ENCODE measurements at places on chromosomes 6 and 20.

- no peak for DNase-seq
- no peak overlapping the region for H3K4me3 ChIP-seq
These were observed 72.9 kb downstream of the TSBP1 start for GRCh38 chr6:32298632-32299336.

- no peaks in the 10 kb centered on the region for H3K36me3 ChIP-seq
- no peak overlapping the region for H3K4me3 ChIP-seq
These were observed 2.2 kb upstream of the TAP2 start for GRCh38 chr6:32840604-32841246.

GRCh38 chr20:10511170-10511508 is 76.0 kb downstream of the SLX4IP start:
- H3K4me3 ChIP-seq, result 0 out of 2 replicates have a peak overlapping the region, but pooled peaks have one; percentile 3
- peaks cover 70% of the 10 kb centered on the region for H3K4me1 ChIP-seq
- peak overlapping the region; percentile 86 for H3K27ac ChIP-seq
- no peak for DNase-seq
- H3K36me3 ChIP-seq, result no peaks in the 10 kb centered on the region

GRCh38 chr20:35404614-35405259 is 7.0 kb downstream of the UQCC1 start:
- H3K4me1 ChIP-seq, result no peaks in the 10 kb centered on the region
- no peak overlapping the region for H3K4me3 ChIP-seq
- no peaks in the 10 kb centered on the region for H3K27me3 ChIP-seq
- H3K36me3 ChIP-seq, result peaks cover 21% of the 10 kb centered on the region
- DNase-seq, result no peak

DNA sequence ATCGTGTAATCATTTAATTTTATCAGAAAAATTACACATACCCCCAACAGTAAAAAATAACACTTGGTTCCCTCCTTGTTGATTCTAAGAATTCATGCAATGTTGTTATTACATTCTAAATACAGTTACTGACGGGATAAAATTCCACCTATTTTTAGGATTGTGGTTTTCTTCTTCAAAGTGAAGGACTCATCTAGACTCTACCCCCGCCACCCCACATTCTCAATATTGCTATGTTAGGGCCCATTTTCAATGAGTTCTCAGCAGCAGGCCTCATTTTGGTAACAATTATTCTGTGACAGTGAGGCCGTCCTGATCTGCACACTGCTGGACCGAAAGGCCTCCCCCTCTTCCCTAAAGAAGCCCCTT is 43.5 kb downstream of the PREX1 start:
- no peaks in the 10 kb centered on the region for H3K4me1 ChIP-seq
- no peaks in the 10 kb centered on the region for H3K27me3 ChIP-seq
- H3K4me3 ChIP-seq, result no peak overlapping the region
- H3K36me3 ChIP-seq, result no peaks in the 10 kb centered on the region
- H3K27ac ChIP-seq, result no peak overlapping the region

DNA sequence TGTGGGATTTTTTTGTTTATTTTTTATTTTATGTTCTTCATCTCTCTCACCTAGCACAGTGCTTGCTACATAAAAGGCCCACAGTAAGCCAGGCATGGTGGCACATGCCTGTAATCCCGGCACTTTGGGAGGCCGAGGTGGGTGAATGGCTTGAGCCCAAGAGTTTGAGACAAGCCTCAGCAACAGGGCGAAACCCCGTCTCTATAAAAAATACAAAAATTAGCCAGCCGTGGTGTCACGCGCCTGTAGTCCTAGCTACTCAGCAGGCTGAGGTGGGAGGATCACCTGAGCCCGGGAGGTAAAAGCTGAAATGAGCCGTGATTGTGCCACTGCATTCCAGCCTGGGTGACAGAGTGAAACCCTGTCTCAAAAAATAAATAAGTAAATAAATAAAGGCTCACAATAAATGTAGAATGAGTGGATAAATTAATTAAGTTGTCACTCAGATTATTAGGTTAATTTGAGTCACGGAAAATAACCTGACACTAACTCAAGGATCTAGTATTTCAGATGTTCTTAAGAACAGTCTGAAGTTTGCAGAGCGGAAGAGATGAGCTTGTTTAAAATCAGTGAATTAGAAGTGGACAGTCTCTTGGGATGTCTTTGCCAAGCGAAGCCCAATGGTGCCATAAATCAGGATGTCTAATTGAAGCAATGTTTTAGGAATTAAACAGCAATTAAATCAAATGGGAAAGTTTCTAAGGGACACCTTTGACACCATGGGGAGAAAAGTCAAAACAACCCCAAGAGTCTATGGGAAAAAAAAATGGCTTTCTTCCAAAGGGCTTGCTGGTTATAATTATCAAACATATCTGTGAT is 214.4 kb downstream of the ZNF217 start:
- DNase-seq, result no peak
- H3K4me1 ChIP-seq, result no peaks in the 10 kb centered on the region
- H3K27me3 ChIP-seq, result no peaks in the 10 kb centered on the region
- no peak overlapping the region for H3K27ac ChIP-seq

DNA sequence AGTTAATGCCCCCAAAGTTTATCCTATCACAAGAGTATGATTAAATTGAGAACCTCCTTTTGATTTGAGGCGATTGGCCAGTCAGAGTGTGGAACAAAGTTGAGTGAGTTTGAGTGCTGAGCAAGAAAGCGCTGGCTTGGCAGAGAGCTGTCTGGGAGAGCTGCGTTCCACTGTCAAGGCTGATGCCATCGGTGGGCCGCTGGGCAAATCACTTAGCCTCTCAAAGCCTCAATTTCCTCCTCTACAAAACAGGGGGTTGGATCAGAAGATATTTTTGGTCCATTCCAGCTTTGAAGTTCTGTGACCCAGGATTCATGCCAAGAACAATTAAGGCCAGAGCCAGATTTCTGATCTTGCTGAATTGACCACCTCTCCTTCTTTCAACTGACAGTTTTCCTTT is 60.2 kb downstream of the TMEM242 start:
- H3K4me1 ChIP-seq, result no peaks in the 10 kb centered on the region
- no peak overlapping the region for H3K4me3 ChIP-seq
- no peaks in the 10 kb centered on the region for H3K36me3 ChIP-seq
- no peak overlapping the region for H3K27ac ChIP-seq
- no peak for DNase-seq
- peaks cover 9% of the 10 kb centered on the region for H3K27me3 ChIP-seq

- H3K36me3 ChIP-seq, result no peaks in the 10 kb centered on the region
- DNase-seq, result no peak
- no peak overlapping the region for H3K4me3 ChIP-seq
- H3K27ac ChIP-seq, result no peak overlapping the region
- no peaks in the 10 kb centered on the region for H3K4me1 ChIP-seq
These were observed 65.1 kb upstream of the ADGRG6 start for GRCh38 chr6:142236691-142237090.

- H3K27ac ChIP-seq, result no peak overlapping the region
- H3K4me3 ChIP-seq, result no peak overlapping the region
- peaks cover 4% of the 10 kb centered on the region for H3K36me3 ChIP-seq
- H3K27me3 ChIP-seq, result no peaks in the 10 kb centered on the region
- peaks cover 12% of the 10 kb centered on the region for H3K4me1 ChIP-seq
These were observed 5.4 kb downstream of the RBL1 start for GRCh38 chr20:37090407-37090806.

DNA sequence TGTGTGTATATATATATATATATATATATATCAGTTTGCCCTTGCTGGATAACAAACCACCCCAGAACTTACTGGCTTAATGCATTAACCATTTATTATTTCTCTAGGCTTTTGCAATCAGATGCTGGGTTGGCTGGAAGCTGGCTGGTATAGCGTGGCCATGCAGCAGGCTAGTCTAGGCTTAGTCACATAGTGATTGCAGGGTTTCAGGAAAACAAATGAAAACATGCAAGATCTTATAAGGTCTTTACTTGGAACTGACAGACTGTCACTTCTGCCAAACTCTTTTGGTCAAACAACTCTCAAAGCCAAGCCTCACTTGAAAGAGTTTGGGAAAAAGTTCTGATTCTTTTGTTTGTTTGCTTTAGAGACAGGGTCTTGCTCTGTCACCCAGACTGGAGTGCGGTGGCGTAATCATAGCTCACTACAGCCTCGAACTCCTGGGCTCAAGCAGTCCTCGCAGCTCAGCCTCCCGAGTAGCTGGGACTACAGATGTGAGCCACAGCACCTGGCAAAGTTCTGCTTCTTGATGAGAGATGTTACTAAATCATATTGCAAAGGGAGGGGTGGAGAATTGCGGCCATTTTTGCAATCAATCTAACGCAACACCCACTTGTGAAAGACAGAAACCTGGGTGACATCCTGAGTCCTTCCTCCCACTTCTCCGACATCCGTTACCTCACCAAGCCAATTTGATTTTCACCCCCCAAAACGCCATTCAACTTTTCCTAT is 74.6 kb upstream of the RNF24 start:
- no peaks in the 10 kb centered on the region for H3K36me3 ChIP-seq
- H3K27me3 ChIP-seq, result no peaks in the 10 kb centered on the region
- no peak for DNase-seq
- peaks cover 16% of the 10 kb centered on the region for H3K4me1 ChIP-seq
- H3K4me3 ChIP-seq, result no peak overlapping the region

DNA sequence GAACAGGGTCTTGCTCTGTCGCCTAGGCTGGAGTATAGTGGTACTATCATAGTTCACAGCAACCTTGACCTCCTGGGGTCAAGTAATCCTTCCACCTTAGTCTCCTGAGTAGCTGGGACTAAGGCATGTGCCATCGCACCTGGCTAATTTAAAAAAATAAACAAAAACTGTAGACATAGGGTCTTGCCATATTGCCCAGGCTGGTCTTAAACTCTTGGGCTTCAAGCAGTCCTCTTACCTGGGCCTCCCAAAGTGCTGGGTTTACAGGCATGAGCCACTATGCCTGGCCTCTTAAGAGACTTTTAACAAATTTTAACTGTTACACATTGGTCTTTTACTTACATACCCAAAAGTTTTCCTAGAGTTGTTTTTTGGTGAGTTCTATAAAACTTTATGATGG is 12.4 kb downstream of the CD2AP start:
- no peak overlapping the region for H3K27ac ChIP-seq
- H3K4me3 ChIP-seq, result no peak overlapping the region
- DNase-seq, result no peak
- no peaks in the 10 kb centered on the region for H3K27me3 ChIP-seq
- H3K4me1 ChIP-seq, result peaks cover 3% of the 10 kb centered on the region

GRCh38 chr20:38305541-38305940 is 1.6 kb downstream of the BPI start:
- H3K4me1 ChIP-seq, result peaks cover under 1% of the 10 kb centered on the region
- 0 out of 2 replicates have a peak, but pooled peaks cover under 1% of the 10 kb centered on the region for H3K27me3 ChIP-seq
- H3K4me3 ChIP-seq, result no peak overlapping the region
- H3K36me3 ChIP-seq, result no peaks in the 10 kb centered on the region

- H3K4me3 ChIP-seq, result no peak overlapping the region
- no peaks in the 10 kb centered on the region for H3K27me3 ChIP-seq
- no peak overlapping the region for H3K27ac ChIP-seq
These were observed 8.9 kb downstream of the RING1 start for GRCh38 chr6:33217246-33217645.

- H3K27ac ChIP-seq, result no peak overlapping the region
- no peak overlapping the region for H3K4me3 ChIP-seq
- no peaks in the 10 kb centered on the region for H3K4me1 ChIP-seq
- no peaks in the 10 kb centered on the region for H3K36me3 ChIP-seq
- no peaks in the 10 kb centered on the region for H3K27me3 ChIP-seq
These were observed 266.4 kb upstream of the BMP2 start for GRCh38 chr20:6501061-6501460.

DNA sequence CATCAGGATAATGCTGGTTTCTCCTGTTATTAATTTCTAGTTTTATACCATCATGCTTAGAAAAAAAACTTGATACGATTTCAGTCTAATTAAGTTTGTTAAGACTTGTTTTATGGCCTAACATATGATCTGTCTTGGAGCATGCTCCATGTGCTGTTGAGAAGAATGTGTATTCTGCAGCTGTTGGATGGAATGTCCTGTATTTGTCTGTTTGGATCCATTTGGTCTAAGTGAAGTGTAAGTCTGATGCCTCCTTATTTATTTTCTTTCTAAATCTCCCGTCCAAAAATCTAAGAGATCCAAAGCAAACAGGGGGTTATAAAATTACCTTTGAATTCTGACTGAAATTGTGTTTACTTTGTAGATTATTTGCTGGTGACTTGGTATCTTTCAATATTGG is 30.0 kb upstream of the PRND start:
- DNase-seq, result no peak
- H3K4me3 ChIP-seq, result no peak overlapping the region
- peaks cover 12% of the 10 kb centered on the region for H3K4me1 ChIP-seq
- peaks cover 8% of the 10 kb centered on the region for H3K36me3 ChIP-seq
- no peaks in the 10 kb centered on the region for H3K27me3 ChIP-seq

GRCh38 chr6:150929416-150929815 is 63.9 kb downstream of the MTHFD1L start:
- H3K4me3 ChIP-seq, result no peak overlapping the region
- H3K4me1 ChIP-seq, result peaks cover 7% of the 10 kb centered on the region
- no peaks in the 10 kb centered on the region for H3K27me3 ChIP-seq

DNA sequence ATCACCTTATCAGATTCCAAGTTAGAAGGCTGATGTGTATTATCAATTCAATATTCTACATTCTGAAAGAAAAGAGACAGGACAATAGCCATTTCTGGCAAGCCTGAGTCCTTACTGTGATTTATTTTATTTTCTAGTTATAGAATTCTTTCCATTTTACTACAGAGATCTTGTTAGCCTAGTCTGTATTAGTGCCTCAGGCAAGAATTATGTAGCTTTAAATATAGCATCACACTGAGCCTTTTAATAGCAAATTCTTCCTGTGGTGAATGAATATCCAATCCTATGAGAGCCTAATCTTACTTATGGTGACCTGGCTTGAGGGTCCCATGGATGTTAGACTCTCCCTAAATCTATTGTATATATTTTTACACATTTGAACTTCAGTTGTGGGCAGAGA is 732.8 kb upstream of the CITED2 start:
- DNase-seq, result no peak
- H3K27ac ChIP-seq, result no peak overlapping the region
- no peak overlapping the region for H3K4me3 ChIP-seq
- H3K4me1 ChIP-seq, result peaks cover 7% of the 10 kb centered on the region
- H3K27me3 ChIP-seq, result no peaks in the 10 kb centered on the region

GRCh38 chr6:166946125-166946524 is 10.2 kb downstream of the RNASET2 start:
- DNase-seq, result no peak
- no peak overlapping the region for H3K4me3 ChIP-seq
- no peak overlapping the region for H3K27ac ChIP-seq
- H3K36me3 ChIP-seq, result peaks cover 9% of the 10 kb centered on the region

- no peak for DNase-seq
- no peak overlapping the region for H3K27ac ChIP-seq
- H3K4me3 ChIP-seq, result no peak overlapping the region
- no peaks in the 10 kb centered on the region for H3K27me3 ChIP-seq
These were observed 16.0 kb downstream of the MDFI start for GRCh38 chr6:41654151-41654697.
